Effector CD4-positive, alpha-beta T cell (primary cell): ENCODE measurements at places on chromosomes 7 and 10.

DNA sequence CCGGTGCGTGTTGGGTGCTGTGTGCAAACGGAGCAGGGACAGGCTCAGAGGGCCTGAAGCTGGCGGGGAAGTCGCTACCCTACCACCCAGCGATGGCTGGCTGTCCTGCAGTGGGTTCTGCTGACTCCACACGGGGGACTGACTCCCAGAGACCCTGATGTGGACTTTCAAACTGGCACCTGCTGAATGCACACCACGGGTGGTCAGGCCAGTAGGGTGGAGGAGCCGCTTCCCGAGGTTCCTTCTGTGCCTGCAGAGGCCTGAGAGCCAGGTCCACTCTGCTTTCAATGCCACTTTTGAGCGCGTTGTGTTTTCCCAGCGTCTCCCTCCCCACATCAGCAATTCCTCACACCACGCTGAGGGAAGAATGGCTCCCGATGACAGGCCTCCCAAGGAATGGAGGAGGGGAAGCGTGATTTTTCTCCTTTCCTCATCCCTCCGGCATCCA lies 135.3 kb downstream of the ADARB2 start:
- DNase-seq, result no peak

GRCh38 chr7:43198599-43199090 lies 86.2 kb downstream of the HECW1 start:
- DNase-seq, result no peak

DNA sequence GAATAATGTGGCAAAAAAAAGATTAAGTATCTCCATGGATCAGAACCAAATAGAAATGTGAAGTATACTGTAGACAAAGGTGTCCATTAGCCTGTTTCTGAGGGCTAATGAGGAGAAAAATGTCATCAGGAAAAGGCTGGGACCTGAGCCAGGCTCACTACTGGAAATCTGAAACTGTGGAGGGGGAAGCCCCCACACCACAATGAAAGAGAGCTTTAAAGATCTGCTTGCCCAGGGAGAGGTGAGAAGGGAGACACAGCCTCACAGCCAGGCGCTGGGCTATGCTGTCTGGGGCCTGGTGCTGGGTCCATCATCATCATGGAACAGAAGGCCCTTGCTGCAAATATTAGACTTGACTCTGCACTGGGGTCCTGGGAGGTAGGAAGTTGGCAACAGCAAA lies 90.4 kb downstream of the OSBPL3 start:
- no peak for DNase-seq

- DNase-seq, result no peak
Observed at GRCh38 chr10:11274452-11274851, 256.8 kb downstream of the CELF2 start.

GRCh38 chr10:121340271-121340831 lies 257.9 kb downstream of the FGFR2 start:
- no peak for DNase-seq

DNA sequence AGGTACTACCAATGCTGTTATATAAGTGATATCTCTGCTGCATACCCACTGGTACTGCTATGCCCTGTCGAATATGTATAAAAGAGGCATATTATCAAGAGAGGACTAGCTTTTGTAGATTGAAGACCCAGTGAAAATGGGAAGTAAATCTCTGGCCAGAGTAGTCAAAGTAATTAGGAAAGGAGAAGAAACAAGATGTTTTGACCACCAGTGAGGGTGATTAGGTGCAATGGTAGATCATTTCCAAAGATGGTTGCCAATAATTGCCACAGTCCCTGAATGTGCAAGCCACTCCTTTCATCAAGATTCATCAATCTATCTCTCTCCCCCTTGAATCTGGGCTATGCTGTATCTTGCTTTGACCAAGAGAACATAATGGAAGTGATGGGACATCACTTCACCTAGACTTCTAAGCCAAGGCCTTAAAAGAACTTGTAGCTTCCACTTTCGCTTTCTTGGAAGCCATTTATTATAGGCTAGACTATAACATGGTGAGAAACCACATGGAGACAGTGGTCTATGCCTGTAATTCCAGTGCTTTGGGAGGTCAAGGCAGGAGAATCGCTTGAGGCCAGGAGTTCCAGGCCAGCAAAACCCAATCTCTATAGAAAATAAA lies 52.6 kb upstream of the ST8SIA6 start:
- no peak for DNase-seq

GRCh38 chr10:128865436-128866195 lies 601.4 kb upstream of the MGMT start:
- DNase-seq, result no peak

- DNase-seq, result no peak
Observed at GRCh38 chr10:48469516-48470020, 135.3 kb downstream of the ARHGAP22 start.

GRCh38 chr10:61684894-61685507 lies 22.3 kb downstream of the CABCOCO1 start:
- DNase-seq, result no peak

GRCh38 chr10:7090529-7090928 lies 320.3 kb downstream of the SFMBT2 start:
- no peak for DNase-seq

GRCh38 chr10:88913127-88913526 lies 33.1 kb downstream of the STAMBPL1 start:
- no peak for DNase-seq

DNA sequence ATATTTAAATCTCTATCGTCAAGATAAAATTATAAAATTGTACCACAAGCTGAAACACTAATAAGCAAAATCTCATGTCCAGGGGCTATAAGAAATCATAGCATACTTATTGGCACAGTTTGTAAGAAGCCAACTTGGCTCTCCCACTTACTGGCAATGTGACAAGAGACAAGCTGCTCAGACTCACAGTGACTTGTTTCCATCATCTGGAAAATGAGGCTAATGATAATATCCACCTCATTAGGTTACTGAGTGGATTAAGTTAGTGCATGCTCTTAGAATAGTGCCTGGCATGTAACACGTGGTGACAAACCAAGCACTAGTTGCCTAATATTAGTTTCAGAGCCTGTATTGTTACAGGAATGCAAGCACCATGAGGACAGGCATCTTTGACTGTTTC lies 234.4 kb downstream of the GLI3 start:
- no peak for DNase-seq

GRCh38 chr10:99977916-99978315 lies 31.8 kb downstream of the DNMBP start:
- DNase-seq, result no peak

DNA sequence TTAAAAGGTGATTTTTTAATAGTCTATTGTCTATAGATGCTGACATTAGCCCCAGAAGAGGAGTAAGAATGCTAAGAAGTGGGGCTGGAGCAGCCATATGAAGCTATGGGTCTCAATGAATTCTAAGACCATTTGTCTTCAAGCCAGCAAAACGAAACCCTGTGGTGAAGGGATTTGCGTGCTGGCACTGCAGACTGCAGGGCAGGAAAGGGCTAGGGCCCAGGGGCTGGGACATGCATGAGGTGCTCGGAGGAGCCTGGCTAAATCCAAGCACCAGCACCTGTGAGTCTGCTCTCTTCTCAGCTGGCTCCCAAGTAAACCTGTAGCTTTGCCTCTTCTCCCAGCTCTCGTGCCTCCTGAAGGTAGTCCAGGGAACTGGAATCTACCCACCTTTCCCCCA lies 1.3 kb upstream of the NDST2 start:
- DNase-seq, result no peak

DNA sequence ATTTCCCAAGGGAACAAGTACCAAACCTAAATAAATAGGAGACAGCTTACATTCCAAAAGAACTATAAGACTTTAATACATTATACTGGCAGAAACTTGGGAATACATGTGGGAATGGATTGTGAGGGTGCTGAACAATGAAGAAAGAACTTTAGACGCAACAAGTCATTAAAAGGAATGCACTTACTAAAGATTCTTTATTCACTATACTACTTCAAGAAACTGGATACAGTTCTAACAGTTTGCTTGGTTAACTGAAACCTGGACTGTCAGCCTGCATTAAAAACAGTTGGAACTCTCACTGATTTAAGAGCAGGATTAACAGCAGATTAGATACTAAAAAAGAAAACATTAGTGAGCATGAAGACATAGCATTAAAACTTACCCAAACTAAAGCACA lies 12.0 kb downstream of the CACUL1 start:
- no peak for DNase-seq

- DNase-seq, result no peak
Observed at GRCh38 chr7:17456541-17456940, 158.1 kb downstream of the AHR start.

DNA sequence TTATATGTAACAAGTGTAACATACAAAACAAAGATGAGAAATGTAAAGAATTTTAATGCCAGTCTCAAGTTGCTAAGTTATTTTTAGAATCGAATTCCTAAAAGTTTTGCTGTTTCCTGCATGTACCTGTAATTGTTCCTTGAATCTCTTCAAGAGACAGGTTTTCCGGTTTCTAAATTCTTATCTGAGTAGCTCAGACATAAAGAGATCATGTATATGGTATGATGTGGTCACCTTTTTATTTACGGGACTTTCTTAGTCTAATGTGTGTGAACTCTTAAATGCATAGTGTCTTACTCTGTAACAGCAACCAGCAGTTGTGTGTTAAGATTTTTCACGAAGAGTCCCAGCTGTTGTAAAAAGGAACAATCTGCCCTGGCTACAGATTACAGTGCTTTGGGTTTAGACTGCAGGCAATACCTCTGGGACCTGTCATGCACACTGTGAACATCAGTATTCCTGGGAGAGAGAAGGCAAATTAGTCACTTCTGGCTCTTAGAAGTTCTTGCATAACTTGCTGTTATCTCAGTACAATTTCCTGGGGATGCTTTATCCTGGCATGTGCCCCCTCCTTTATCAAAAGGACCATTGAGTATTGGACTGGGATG lies 263.4 kb downstream of the BICC1 start:
- DNase-seq, result no peak

DNA sequence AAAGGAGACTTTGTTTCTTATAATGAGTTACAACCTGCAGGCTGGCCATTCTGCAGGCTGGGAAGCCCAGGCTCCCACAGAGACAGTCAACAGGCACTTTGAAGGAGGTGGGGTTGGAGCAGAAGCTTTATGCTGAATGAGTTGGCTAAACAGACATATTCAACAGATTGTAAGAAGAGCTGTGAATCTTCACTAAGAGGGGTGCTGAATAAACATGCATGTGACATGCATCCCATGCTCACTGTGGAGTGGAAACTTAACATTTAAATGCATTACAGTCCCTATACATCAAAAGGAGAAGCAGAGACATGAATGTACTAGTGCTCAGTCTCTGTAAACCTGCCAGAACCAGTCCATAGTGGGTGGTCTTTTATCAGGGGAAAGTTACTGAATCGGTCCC lies 1.4 kb upstream of the CFAP69 start:
- DNase-seq, result no peak

DNA sequence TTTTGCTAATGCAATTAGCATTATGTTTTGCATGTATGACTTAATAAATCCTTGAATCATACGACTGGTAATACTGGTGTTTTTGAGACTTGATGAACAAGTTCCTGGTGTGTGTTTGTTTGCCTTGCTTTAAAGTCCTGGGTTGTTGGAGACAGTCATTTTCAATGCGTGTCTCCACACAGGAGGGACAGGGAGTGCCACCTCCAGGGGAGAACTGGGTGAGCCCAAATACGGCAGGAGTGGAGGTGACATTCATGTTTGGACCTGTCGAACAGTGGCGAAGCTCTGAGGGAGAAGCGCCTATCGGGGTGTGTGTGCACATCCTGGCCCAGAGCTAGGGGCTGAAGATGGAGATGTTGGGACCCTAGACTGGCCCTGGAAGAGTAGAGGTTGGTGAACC lies 43.8 kb downstream of the DAGLB start:
- DNase-seq, result no peak

DNA sequence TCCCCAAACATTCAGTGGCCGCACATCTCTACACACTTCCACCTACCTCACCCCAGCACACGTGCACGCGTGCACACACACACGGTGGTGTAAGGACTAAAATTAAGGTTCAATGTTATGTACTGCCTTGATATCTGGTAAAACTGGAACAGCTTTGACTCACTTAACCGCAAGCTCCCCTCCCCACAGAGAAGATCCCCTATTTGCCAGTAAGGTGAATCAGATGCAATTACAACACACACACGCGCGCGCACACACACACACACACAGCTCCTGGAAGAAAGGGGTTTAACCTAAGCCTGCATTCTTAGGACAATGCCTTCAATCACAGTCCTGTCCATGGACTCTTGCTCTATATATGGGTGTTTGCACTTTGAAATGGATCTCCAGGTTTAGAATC lies 25.5 kb upstream of the VPS41 start:
- DNase-seq, result no peak

DNA sequence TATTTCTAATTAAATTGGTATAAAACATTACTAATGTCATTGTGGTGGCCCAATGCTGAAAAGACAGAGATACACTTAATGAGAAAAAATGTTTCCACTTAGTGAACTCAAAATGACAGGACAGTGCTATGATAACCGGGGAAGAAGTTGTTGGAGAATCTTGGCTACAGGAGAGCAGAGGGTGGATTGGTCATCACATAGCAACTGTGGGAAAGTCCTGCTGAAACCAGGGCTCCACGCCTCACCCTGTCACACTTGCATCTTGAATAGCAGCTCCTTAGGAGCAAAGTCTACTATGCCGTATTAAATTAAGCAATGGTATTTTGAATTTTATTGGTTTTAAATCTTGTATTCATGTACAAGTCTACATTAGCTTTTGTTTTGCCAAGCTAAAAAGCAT lies 225.5 kb downstream of the KLF6 start:
- no peak for DNase-seq

DNA sequence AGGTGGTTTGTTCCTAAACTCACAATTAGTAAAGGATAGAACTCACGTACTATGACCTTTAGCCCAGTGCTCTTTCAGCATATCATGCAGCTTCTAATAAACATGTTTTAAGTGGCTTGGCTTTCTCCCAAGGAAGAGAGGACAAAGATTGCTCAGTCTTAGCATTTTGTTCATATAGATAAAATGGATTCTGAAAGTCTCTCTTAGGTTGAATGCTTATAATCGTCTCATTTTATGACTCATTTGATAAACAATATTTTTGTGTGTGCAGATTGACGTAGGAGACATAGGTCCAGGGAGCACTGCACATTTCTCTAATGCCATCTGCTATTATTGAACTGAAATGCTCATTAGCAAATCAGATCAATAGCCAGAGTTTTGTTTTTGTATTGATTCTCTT lies 44.8 kb downstream of the GNAT3 start:
- DNase-seq, result no peak

DNA sequence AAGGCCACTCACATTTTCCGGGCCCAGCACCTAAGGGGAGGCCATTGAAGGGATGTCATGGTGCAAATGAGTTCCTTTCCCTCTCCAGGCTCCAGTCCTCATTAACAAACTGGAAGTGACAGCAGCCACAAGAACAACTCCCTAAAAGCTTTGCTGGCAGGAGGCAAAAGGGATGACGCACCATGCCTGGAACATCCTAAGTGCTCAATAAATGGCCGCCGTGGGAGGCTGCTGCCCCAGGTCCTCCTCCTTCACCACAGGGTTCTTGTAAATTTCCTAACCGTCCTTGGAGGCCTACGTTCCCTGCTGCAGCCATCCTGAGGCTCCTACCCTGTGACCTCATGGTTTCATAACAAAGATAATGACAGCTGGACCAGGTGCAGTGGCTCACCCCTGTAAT lies 41.3 kb upstream of the CAMK1D start:
- DNase-seq, result no peak

DNA sequence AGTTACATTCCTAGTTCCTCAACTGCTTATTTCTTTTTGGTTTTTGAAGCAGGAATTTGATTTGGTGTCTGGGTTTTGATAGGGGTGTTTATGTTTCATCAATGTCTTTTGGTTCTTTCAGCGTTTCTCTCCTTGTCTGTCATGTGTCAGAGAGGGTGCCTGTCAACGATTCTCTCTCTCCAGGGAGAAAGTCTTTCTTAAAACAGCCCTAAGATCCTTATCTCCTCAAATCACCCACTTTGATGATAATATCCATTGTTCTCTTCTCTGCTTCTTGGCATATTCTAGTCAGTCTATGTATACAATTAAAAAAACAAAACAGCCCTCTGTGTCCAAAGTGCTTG lies 77.2 kb downstream of the TCF7L2 start:
- no peak for DNase-seq
